Stimulated activated CD4-positive, alpha-beta T cell treated with anti-CD3 and anti-CD28 coated beads, Interleukin-4, amount 100 ng/mL, for 24 hours (primary cell): ENCODE measurements at places on chromosomes 1 and 21.

- no peak for DNase-seq
These were observed 130.8 kb downstream of the LYPLAL1 start for GRCh38 chr1:219304227-219305226.

GRCh38 chr1:154716011-154716410 lies 108.0 kb upstream of the ADAR start:
- DNase-seq = no peak

DNA sequence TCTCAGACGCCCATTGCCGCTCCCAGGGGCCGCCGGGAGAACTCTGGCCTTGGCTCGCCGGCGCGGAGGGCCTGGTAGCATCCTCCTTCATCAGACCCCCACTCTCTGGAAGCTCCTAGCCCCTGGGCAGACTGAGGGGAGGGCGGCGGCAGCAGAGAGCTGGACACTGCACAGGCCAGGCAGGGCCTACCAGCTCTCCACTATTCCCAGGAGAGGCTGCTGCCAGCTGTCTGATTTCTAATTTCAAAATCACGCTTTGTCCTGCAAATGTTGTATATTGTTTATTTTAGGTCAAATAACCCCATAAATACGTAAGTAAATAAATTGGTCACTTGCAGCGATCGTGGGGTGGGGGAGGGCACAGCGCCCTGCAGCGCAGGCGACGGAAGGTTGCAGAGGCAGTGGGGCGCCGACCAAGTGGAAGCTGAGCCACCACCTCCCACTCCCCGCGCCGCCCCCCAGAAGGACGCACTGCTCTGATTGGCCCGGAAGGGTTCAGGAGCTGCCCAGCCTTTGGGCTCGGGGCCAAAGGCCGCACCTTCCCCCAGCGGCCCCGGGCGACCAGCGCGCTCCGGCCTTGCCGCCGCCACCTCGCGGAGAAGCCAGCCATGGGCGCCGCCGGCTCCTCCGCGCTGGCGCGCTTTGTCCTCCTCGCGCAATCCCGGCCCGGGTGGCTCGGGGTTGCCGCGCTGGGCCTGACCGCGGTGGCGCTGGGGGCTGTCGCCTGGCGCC lies at the start of gene MTARC1:
MTARC1 (plus strand) TSS at position 577 of the 732 bp plus-strand sequence; CDS start at position 609, 32 bp downstream.
- DNase-seq = no peak

- DNase-seq = no peak
These were observed 132.4 kb upstream of the LMO4 start for GRCh38 chr1:87196110-87196827.

DNA sequence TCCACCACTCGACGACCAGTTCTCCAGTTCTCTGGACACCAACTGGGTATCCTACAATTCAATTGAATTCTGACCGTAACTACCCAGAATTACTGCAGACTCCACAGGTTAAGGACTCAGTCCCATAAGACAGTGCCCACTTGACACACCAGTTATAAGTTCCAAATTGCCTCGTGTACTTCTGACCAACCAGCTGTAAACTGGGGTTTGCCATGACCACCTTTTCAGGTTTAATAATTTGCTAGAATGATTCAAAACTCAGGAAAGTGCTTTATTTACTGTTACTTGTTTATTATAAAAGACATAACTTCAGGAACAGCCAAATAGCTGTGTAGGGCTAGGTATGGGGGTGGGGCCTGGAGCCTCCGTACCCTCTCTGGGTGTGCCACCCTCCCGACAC lies 15.3 kb downstream of the NUDC start:
- DNase-seq = no peak

- DNase-seq = no peak
These were observed 88.7 kb upstream of the EDN2 start for GRCh38 chr1:41573194-41573593.

GRCh38 chr1:216793973-216794372 lies 70.7 kb upstream of the ESRRG start:
- DNase-seq = no peak

DNA sequence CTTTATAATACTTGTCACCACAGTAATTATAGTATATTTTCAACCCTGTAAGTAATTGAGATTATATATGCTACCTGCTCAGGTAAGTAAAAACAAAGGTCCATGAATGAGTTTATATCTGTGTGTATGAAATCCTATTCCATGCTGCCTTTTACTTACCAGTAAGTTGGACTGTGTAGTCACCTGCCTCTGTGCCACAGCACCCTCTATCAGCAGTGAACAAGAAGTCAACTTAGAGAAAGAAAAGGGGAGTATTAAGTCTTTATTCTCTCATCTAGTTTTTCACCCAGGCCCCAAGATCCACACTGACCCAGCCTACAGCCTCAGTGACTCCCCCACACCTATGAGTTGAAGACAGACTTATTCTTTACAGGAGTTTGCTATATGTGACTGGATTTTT lies 36.9 kb upstream of the IFI16 start:
- DNase-seq = no peak

GRCh38 chr1:242199776-242200458 lies 201.0 kb upstream of the MAP1LC3C start:
- no peak for DNase-seq

DNA sequence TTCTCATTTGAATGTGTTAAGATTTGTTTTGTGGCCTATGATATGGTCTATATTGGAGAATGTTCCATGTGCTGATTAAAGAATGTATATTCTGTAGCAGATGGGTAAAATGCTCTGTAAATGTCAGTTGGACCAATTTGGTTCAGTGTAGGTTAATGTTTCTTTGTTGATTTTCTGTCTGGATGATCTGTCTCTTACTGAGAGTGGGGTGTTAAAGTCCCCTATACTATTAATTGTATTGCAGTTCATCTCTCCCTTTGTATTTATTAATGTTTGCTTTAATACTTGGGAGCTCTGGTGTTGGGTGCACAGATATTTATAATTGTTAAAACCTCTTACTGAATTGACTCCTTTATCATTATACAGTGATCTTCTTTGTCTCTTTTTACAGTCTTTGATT lies 584.5 kb downstream of the NUF2 start:
- DNase-seq = no peak

GRCh38 chr1:60963167-60963940 lies 119.0 kb upstream of the NFIA start:
- no peak for DNase-seq

DNA sequence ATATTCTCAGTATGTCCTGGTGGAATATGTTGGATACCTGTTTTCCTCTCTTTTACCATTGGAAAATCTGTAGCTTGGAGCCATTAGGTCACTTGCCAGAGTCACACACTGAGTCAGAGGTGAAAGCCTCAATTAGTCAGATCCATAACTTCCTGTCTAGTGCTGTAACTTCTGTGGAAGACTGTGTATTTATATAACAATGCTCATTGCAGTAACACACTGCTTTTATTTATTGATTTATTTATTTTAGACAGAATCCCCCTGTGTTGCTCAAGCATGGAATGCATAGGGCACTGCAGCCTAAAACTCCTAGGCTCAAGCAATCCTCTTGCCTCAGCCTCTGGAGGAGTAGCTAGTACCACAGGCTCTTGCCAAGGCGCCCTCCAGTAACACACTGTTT lies 1.3 kb upstream of the DOCK7 start:
- DNase-seq = no peak

GRCh38 chr1:77688939-77689338 lies 6.5 kb upstream of the ZZZ3 start:
- DNase-seq = no peak

DNA sequence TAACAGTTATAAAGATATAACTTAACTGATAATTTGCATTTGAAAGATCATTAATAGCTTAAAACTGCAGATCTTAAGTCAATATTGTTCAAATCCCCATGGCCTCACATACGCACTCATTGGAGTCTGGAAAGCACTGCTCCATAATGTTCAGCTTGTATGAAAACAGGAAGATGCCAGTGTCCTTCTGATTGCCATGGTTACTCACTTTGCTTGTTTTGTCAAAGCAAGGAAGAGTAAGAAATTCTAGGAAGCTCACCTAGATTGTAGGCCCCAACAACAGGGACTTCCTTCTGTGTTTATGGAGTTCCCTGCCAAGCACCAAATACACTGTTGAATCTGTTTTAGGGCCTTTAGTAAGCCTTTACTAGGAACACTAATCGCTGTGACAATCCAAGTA lies 10.9 kb downstream of the GAS5 start:
- no peak for DNase-seq

DNA sequence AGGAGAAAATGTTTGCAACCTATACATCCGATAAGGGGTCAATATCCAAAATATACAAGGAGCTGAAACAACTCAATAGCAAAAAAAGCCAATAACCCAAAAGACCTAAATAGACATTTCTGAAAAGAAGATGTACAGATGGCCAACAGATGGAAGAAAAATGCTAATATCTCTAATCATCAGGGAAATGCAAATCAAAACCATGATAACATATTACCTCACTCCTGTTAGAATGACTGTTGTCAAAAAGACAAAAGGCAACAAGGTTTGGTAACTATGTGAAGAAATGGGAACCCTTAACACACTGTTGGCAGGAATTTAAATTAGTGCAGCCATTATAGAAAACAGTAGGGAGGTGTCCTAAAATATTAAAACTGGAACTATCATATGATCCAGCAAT lies 74.7 kb downstream of the LEPR start:
- DNase-seq = no peak

- no peak for DNase-seq
These were observed 16.1 kb downstream of the WLS start for GRCh38 chr1:68216089-68216772.

GRCh38 chr1:182163821-182164223 lies 102.3 kb upstream of the ZNF648 start:
- no peak for DNase-seq

DNA sequence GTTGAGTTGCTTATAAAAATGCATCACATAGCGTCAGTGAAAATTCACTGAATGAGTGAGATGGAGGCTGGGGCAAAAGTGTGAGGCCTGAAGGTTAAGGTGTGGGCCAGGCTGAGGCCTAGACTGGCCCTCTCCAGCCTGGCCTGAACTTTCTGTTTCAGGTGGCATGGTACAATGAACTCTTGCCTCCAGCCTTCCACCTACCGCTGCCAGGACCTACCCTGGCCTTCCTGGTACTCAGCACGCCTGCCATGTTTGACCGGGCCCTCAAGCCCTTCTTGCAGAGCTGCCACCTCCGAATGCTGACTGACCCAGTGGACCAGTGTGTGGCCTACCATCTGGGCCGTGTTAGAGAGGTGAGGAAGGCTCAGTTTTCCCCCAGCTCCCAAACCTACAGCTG lies 7.1 kb downstream of the MMACHC start:
- no peak for DNase-seq

DNA sequence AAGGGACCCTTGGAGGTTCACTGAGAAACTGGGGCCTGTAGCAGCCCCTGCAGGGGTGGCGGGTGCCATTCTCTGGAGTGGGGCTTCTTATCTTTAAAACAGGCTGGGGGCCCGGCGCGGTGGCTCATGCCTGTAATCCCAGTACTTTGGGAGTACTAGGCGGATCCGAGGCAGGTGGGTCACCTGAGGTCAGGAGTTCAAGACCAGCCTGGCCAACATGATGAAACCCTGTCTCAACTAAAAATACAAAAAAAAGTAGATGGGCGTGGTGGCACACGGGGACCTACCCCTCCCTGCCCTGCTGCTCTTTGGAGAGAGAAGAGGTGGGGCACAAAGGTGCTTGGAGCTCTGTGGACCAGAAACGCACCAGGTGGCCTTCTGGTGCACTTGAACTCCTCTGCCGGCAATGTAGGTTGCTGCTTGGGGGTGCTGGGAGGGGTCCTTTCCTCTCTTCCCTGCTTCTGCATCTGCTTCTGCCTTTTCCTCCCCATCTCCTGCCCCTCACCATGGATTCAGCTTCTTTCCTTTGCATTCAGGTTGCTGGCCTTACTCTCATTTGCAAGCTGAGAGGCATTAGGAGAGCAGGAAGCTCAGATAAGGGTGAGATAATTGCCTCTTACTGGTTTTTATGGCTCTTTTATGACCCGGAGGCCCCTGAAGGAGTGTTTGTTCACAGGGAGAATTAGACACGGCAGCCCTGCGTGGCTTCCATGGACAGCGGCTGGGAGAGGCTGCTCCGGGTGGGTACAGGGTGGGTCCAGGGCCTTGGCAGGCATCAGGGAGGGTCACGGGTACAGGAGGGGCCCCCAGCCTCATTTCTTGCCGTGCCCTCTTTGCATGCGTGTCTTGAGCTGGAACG lies 57.4 kb downstream of the ARHGEF10L start:
- DNase-seq = no peak

DNA sequence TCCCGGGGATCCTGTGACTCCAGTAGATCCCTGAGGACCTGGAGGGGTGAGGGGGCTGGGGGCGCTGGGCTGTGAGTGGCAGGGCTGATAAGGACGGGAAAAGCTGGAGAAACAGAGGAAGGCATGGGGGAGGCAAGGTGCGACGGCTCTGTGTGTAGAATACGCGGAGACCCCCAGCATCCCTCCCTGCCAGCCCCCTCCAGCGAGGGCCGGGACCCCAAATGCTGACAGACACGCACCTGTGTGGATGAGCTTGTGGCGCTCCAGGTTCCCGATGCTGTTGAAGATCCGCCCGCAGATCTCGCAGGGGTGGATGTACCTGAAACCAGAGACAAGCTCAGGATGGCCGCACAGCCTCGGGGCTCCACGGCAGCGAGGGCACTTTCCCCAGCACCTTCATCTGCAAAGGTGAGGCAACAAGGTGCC lies 53.0 kb upstream of the RIPK4 start:
- DNase-seq = no peak
